ENCODE measurements at places on chromosomes 11 and 22.

DNA sequence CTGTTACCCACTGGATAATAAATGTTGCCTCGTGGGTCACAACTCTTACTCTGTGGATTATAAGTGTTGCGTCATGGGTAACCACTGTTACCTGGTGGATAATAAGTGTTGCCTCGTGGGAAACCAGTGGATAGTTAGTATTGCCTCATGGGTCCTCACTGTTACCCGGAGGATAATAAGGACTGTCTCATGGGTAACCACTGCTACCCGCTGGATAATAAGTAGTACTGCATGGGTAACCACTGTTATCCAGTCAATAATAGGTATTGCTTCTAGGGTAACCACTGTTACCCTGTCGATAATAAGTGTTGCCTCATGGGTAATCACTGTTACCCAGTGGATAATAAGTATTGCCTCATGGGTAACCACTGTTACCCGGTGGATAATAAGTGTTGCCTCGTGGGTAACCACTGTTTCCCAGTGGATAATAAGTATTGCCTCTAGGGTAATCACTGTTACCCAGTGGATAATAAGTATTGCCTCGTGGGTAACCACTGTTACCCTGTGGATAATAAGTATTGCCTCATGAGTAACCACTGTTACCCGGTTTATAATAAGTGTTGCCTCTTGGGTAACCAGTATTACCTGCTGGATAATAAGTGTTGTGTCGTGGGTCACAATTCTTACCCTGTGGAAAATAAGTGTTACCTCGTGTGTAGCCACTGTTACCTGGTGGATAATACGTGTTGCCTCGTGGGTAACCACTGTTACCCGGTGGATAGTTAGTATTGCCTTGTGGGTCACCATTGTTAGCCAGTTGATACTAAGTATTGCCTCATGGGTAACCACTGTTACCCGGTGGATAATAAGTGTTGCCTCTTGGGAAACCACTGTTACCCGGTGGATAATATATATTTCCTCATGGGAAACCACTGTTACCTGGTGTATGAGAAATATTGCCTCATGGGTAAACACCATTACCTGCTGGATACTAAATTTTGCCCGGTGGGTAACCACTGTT is 15.7 kb upstream of the NXPE4 start:
- no peak for DNase-seq

GRCh38 chr22:28094771-28095170 is 175.7 kb upstream of the PITPNB start:
- no peak for DNase-seq

GRCh38 chr22:44594951-44595350 is 96.9 kb upstream of the RTL6 start:
- no peak for DNase-seq

DNA sequence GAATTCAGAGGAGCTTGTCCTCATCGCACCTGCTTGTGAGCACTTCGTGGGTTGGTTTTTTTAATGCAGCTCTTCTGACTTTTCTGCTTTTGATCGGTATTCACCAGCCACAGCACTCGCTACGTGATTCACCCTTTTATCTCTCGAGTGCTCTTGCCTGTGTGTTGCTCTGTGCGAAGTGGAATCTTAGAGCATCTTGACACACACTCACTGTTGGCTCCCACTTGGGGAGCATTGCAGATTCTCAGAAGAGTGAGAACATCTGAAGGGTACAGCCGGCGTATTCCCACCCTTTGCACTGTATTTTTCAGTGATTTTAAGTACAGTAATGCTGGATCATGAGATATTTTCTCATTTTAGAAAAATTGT is 10.9 kb downstream of the TNNT3 start:
- DNase-seq, result no peak

GRCh38 chr11:110951037-110951949 is 239.1 kb upstream of the ARHGAP20 start:
- no peak for DNase-seq

DNA sequence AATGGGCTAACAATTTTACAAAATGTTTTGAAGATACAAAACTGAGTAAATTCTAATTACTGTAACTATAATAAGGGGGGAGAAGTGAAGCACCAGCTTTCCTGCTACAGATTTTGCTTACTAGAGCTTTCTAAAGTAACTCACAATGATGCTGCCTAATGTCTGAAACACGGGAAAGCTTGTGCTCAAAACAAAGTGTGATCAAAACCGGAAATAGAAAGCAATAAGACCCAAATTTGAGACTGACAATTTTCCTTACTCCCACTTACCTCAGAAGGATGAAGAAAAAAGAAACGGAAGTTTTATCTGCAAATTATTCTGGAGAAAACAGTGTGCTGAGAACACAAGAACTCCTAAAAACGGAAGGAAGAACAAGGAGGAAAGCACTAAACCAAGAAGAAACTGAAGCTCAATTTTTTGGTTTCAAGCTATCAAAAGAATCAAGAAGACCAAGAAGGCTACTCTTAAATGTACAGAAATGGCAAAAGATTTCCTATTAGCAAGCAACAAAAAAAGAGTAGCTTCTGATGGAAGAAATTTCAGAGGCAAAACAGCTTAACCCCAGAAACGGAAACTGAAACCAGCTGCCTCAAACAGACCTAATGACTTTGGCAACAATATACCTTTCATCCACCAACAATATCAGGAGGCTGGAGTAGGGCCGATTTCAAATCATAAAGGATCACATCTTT is 33.4 kb downstream of the AMBRA1 start:
- no peak for DNase-seq

DNA sequence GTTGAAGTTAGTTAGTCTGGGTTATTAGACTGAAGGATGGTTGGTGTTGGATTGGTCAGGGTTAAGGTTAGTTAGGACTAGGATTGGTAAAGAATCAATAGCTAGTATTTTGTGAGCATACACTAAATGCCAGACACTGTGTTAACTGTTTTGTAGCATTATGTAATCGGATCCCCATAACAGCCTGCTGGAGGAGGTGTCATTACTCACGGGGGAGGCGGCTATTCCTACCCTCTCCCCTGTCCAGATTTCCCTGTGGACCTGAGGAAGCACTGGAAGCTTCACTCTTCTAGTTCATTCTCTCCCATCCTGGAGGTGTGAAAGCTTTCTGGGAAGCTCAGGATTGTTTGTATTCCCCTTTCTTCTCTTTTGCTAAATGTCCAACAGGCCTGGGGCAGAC is 40.5 kb upstream of the KCNJ11 start:
- no peak for DNase-seq

- no peak for DNase-seq
Observed at GRCh38 chr22:24330636-24331035, 60.0 kb downstream of the SPECC1L start.

GRCh38 chr22:39254789-39255298 is 10.1 kb upstream of the PDGFB start:
- no peak for DNase-seq

- DNase-seq, result peak; percentile 69
Observed at GRCh38 chr22:40036591-40037225, 42.0 kb downstream of the FAM83F start.

- DNase-seq, result no peak
Observed at GRCh38 chr22:44389181-44389580, 76.4 kb upstream of the SHISAL1 start.

DNA sequence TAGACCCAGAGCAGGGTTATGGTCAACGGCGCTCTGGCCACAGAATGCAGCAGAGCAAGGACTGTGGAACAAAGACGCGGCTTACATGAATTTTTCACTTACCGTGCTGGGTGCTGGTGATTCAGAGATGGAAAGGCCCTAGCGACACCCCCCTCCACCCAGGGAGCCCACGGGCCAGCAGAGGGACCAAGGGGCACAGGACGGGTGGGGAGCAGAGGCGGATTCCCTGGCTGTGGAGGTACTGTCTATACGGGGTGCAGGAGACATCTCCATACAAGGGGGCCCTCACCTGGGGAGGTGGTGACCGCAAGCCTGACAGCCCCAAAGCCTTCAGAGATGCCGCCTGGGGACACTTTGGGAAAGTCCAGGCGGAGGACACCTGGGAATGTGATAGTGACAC is 1.1 kb upstream of the SEPTIN5 start:
- no peak for DNase-seq

GRCh38 chr11:69879729-69880005 is 60.5 kb upstream of the FGF3 start:
- peak; percentile 8 for DNase-seq

GRCh38 chr11:85902353-85902752 is 47.2 kb downstream of the CCDC83 start:
- DNase-seq, result no peak

DNA sequence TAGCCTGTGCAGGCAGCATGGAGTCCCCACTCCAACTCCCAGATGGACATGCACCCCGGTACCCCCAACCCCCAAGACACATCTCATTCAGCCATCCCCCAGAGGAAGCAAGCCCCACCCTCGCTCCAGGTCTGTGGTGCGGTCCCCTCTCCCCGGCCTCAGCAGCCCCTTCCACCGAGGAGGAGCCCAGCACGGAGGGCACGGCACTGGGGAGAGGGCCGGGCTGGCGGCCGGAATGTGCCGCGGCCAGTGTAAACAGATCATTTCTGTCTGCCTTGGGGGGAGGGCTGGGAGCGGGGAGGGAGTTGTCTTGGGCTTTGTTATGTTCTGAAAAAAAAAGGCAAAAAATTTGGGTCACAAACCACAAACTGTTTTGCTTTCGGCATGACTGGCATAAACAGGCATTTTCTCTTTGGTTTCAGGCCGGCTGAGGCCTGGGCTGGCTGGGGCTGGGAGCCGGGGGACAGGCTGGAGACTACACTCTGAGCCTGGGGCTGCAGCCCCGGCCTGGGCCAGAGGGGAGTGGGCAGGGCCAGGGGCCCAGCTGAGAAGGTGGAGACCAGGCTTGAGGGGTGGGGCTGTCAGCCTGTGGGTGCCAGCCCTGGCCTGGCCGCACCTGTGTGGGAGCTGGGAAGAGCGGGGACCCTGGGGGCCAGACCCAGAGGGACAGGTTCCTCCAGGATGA is 16.8 kb downstream of the IGF2 start:
- DNase-seq, result peak; percentile 23

- DNase-seq, result no peak
Observed at GRCh38 chr11:5467527-5467926, 18.4 kb downstream of the OR51I2 start.

DNA sequence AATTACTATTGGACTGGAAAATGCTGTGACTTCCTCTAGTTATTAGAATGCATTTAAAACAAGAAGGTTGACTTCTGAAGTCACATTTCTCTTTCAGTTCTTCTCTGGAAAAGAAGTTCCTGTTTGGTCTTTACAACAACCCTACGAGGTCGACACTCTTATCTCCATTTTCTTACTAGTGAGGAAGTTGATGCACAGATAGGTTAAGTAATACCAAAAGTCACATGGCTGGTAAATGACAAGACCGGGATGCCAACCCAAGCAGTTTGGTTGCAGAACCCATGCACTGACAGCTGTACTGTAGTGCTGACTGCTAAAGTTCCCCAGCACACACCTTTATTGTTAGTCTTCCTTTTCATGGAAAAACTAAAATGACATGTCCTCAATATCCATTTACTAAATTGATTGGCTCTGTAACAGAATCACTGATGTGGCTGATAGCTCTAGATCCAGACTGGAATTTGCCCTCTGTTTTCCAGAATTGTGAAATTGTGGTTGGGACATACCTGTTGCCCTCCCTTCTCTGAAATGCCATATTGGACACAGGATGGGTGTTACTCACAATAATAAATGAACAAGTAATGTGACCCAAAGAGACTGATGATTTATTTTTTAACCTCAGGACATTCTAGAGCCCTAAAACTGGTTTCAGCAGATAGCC is 9.4 kb upstream of the TECTA start:
- DNase-seq, result no peak

DNA sequence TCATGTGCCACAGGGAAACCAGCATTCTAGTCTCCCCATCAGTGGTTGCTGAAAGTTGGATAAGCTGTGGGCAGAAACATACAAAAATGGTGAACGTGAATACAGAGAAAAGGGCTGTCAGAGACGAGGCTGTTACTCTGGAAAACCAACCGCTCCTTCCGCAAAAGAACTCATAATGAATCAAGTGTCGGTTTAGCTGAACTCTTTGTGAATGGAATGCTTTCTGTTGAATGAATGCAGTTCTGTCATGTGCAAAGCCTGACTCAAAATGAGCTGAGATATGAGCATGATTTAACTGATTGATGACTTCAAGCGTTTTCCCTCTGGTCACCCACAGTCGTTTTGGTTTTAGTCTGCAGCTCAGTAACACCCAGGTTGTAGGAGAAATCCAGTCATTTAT is 298.3 kb downstream of the ETS1 start:
- no peak for DNase-seq

DNA sequence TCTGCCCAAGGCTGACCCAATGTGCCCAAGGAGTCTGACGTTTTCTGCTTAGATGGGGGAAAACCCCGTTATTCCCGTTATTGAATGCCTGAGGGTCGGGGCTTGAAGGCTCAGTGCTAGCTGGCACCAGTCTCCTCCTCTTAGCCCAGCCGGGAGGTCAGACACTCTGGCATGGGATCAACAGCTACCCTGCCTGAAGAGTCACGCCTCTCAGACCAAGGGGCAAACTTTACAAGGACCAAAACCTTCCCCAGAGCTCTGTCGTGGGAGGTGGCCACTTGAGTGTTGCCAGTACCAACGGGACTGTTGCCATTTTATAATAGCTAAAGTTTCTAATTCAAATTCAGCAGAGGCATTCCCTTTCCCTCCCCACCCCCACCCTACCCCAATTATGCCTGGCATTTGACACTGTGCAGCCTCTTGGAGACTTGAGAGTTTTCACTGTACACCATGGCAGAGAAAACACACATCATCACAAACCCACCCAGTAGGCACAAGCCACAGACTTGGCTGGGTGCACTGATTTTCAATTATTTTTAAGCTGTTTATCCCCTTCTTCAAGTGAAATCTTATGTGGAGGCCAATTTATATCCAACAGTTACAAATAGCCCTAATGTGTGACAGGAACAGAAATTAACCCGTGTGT is 137.5 kb upstream of the SYT13 start:
- DNase-seq, result no peak

GRCh38 chr11:125892994-125893393 is 5.5 kb downstream of the HYLS1 start:
- DNase-seq, result no peak

GRCh38 chr11:78149646-78150045 is 10.2 kb upstream of the ALG8 start:
- peak; percentile 61 for DNase-seq

GRCh38 chr11:69319255-69320106 is 25.5 kb downstream of the MYEOV start:
- DNase-seq, result no peak

DNA sequence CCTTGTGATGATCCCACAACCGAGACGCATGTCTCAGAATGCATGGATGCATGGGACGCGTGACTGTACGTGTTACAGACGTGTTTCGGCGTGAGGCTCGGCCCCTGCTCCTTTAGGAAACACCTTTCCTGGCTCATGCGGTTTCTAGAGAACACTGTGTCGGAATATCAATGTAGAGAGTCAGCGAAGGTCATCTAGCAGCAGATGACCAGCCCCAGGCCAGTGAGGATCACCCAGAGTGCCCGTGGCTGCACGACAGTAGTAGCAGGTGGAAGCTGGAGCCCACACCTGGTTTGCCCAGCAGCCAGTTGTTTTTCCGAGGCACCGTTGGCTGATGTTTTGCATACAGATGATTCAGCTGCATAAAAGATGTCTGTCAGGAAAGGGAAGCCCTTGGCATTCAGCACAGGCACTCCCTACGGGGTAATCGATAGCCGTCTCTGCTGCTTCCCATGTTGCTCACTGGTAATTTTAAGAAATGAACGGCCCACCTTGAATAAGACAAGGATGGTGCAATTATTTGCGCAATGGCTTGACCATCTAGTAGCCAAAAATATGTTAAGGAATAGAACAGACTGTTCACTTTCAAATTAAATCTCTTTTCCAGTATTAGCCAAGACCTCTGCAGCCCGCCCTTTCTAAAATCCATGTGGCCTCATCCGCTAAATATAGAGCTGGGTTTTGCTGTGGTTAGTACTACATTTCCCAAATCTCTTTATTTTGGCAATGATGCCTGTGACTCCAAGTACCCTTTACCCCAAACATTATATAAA is 1.1 kb upstream of the CLTCL1 start:
- DNase-seq, result no peak

- DNase-seq, result peak; percentile 37
Observed at GRCh38 chr11:2549876-2550605, 105.2 kb downstream of the KCNQ1 start.
